ENCODE measurements at places on chromosomes 16 and 17. TPM values are rescaled to one million over a fixed set of nuclear protein-coding genes. Genes with fewer than 3 reads are reported as not detected.

Gene COPZ2
- 21.2 TPM for polyA plus RNA-seq

Gene HCRT
- polyA plus RNA-seq: 0.41 TPM

Gene HS3ST3B1
- polyA plus RNA-seq: 30.7 TPM

Gene BCL6B
- polyA plus RNA-seq: 21.3 TPM

Gene SLC5A11
- polyA plus RNA-seq: 6.5 TPM

Gene MRM3
- polyA plus RNA-seq: 20.1 TPM

Gene PRDM7
- 0.34 TPM for polyA plus RNA-seq

Gene USP43
- polyA plus RNA-seq: 6.0 TPM

Gene HSD11B2
- polyA plus RNA-seq: 61.4 TPM

Gene NPIPB8
- polyA plus RNA-seq: 0.65 TPM

Gene SLX1B
- polyA plus RNA-seq: 8.9 TPM

Gene SMPD3
- 1.2 TPM for polyA plus RNA-seq

Gene HOXB9
- 70.4 TPM for polyA plus RNA-seq

Gene SPATA32
- 0.43 TPM for polyA plus RNA-seq

Gene PDE6G
- 15.2 TPM for polyA plus RNA-seq

Gene SLC52A1
- 0.25 TPM for polyA plus RNA-seq

Gene PPM1D
- 24.9 TPM for polyA plus RNA-seq

Gene C17orf100
- 9.9 TPM for polyA plus RNA-seq

Gene KRT33B
- not detected for polyA plus RNA-seq

Gene TBC1D3E
- 0.16 TPM for polyA plus RNA-seq

Gene PDXDC1
- polyA plus RNA-seq: 140 TPM

Gene SMTNL2
- 61.9 TPM for polyA plus RNA-seq
